ENCODE measurements at places on chromosomes 1 and 21. TPM values are rescaled to one million over a fixed set of nuclear protein-coding genes. Genes with fewer than 3 reads are reported as not detected.

The TEDDM1 gene
- 0.09 TPM for polyA plus RNA-seq

The TTC39A gene
- 19.2 TPM for polyA plus RNA-seq

The STUM gene
- polyA plus RNA-seq, result 8.2 TPM

The S100A7 gene
- not detected for polyA plus RNA-seq

The KCNE2 gene
- 0.37 TPM for polyA plus RNA-seq

The LCE1D gene
- not detected for polyA plus RNA-seq

The S100A3 gene
- not detected for polyA plus RNA-seq

The GLRX2 gene
- polyA plus RNA-seq, result 16.7 TPM

The EDN2 gene
- polyA plus RNA-seq, result 0.51 TPM

The PGLYRP3 gene
- polyA plus RNA-seq, result not detected

The SLC5A9 gene
- polyA plus RNA-seq, result 133 TPM

The LAPTM5 gene
- polyA plus RNA-seq, result 39.9 TPM

The NOL9 gene
- polyA plus RNA-seq, result 12.6 TPM

The DNM3 gene
- 2.2 TPM for polyA plus RNA-seq

The CFAP45 gene
- polyA plus RNA-seq, result 0.30 TPM

The HSD3B1 gene
- not detected for polyA plus RNA-seq

The C1orf141 gene
- 0.22 TPM for polyA plus RNA-seq

The TSPAN2 gene
- polyA plus RNA-seq, result 14.0 TPM

The TNFRSF8 gene
- 0.25 TPM for polyA plus RNA-seq

The ADAMTS4 gene
- 1.2 TPM for polyA plus RNA-seq

The ZMYND12 gene
- polyA plus RNA-seq, result 1.3 TPM

The ADGRB2 gene
- polyA plus RNA-seq, result 56.1 TPM

The ARHGAP30 gene
- 5.7 TPM for polyA plus RNA-seq

The LCE3E gene
- polyA plus RNA-seq, result not detected

The PLA2G4A gene
- polyA plus RNA-seq, result 15.9 TPM

The NECTIN4 gene
- polyA plus RNA-seq, result 0.42 TPM

The CLCNKB gene
- polyA plus RNA-seq, result 0.42 TPM

The CYP4B1 gene
- polyA plus RNA-seq, result 2.3 TPM

The PADI4 gene
- 0.10 TPM for polyA plus RNA-seq

The OVAAL gene
- polyA plus RNA-seq, result not detected

The PLA2G2A gene
- polyA plus RNA-seq, result 14.7 TPM

The NHLH2 gene
- polyA plus RNA-seq, result not detected

The RNU1-4 gene
- 3.2 TPM for polyA plus RNA-seq

The OR2L5 gene
- not detected for polyA plus RNA-seq

The CA6 gene
- not detected for polyA plus RNA-seq

The HSPA6 gene
- polyA plus RNA-seq, result 0.46 TPM

The MMP23B gene
- 10.7 TPM for polyA plus RNA-seq

The MROH7 gene
- 25.1 TPM for polyA plus RNA-seq

The CYP4A11 gene
- polyA plus RNA-seq, result 0.13 TPM

The ITPKB gene
- polyA plus RNA-seq, result 13.0 TPM

The FGR gene
- 4.0 TPM for polyA plus RNA-seq

The TNFRSF9 gene
- polyA plus RNA-seq, result 0.33 TPM

The TSSK3 gene
- polyA plus RNA-seq, result 6.1 TPM

The CLDN17 gene
- not detected for polyA plus RNA-seq

The FCN3 gene
- 0.13 TPM for polyA plus RNA-seq

The FAM163A gene
- 5.5 TPM for polyA plus RNA-seq

The FAM177B gene
- polyA plus RNA-seq, result 5.5 TPM

The PIAS3 gene
- polyA plus RNA-seq, result 25.6 TPM

The ESPN gene
- polyA plus RNA-seq, result 256 TPM

The COL11A1 gene
- 4.1 TPM for polyA plus RNA-seq

The KRTAP19-1 gene
- not detected for polyA plus RNA-seq

The FAAH gene
- polyA plus RNA-seq, result 23.1 TPM

The ACTL8 gene
- polyA plus RNA-seq, result not detected

The TXNIP gene
- 607 TPM for polyA plus RNA-seq

The LYPD8 gene
- polyA plus RNA-seq, result 2.1 TPM

The KIF26B gene
- 3.9 TPM for polyA plus RNA-seq

Measured in large intestine (tissue), 12 donors.